A549 (cell line): ENCODE measurements at places on chromosomes 6 and 20.

- no peak for DNase-seq
These were observed 81.7 kb downstream of the PREP start for GRCh38 chr6:105321207-105321606.

GRCh38 chr20:62040381-62040922, 25.2 kb downstream of the TAF4 start:
- no peak for DNase-seq

GRCh38 chr6:123520217-123520616, 116.5 kb downstream of the TRDN start:
- no peak for DNase-seq

- no peak for DNase-seq
These were observed 19.8 kb upstream of the MAP1LC3A start for GRCh38 chr20:34538671-34539123.

- DNase-seq, result no peak
These were observed 110.3 kb upstream of the BTBD3 start for GRCh38 chr20:11807054-11808048.

GRCh38 chr20:44587035-44587980, 4.9 kb downstream of the PKIG start:
- no peak for DNase-seq

- no peak for DNase-seq
These were observed 23.6 kb downstream of the STXBP5 start for GRCh38 chr6:147227770-147228320.

- no peak for DNase-seq
These were observed 23.0 kb downstream of the CEP57L1 start for GRCh38 chr6:109118337-109118736.

GRCh38 chr6:122779667-122780066, at the start of gene FABP7:
Gene FABP7, plus strand, starts transcription at chr6:122779716. Its CDS starts 79 bp downstream, at chr6:122779795.
- no peak for DNase-seq

DNA sequence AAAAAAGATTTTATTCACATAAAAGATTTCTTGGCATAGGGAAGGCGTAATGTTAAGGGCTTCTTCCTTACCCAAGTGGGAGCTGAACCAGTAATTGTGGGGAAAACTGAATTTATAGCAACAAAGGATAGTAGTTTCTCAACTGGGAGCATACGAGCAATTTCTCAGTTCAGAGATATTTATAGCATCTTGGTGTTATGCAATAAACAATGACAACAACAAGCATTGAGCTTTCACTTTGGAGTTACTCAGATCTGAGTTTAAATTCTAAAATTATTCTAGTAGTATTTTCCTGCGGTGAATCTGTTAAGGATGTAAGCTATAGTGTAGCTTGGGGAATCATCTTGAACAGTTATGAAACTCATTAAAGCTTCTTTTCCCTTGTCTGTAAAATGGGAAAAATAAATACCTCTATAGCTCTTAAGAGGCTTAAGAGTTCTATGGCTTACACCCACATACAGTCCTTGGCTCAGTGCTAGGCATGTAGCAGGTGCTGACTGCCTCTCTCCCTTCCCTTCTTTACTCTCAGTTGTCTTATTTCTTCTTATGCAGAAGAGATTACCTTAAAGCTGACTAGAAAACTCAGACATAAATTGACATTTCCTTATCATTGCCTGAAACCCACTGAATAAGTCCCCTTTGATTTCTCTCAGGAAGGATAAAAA, 58.8 kb downstream of the SAMD5 start:
- no peak for DNase-seq
